CD4-positive, alpha-beta T cell treated with Interleukin-12 subunit alpha and Interleukin-12 subunit beta, for 1 hour (primary cell): ENCODE measurements at places on chromosomes 1 and 21.

- DNase-seq, result no peak
Measured at GRCh38 chr1:211822677-211823407, 7.7 kb downstream of the LPGAT1 start.

DNA sequence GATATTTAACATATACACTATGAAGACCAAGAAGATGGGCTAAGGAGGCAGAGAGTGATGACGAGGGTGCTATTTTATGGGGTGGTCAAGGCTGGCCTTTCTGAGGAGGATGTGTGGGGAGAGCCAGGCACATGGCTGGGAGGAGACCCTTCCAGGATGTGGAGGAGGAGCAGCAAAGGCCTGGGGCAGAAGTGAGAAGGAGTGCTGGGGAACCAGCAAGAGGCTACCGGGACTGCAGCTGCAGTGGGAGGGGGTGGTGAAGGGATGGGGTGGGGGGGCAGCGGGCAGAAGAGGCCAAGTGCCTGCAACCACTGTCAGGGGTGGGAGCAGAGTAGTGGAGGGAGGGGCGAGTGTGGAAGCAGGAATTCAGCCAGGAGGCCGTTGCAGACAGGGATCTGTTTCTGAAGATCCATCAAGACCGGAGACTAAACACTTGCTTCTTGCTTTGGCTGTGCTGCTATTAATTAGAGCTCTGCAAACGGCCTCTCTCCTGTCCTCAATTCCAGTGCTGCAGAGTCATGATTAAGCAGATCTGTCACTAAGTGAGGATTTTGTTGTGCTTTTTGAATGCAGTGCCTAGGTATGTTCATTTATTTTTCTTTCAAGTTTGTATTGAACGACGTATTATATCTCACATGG is 89.9 kb downstream of the IER5 start:
- no peak for DNase-seq

- DNase-seq, result no peak
Measured at GRCh38 chr1:197126691-197127090, 19.8 kb downstream of the ASPM start.

GRCh38 chr1:92458146-92458545 is 28.6 kb downstream of the GFI1 start:
- no peak for DNase-seq

- DNase-seq, result no peak
Measured at GRCh38 chr21:37982496-37983318, 66.5 kb upstream of the KCNJ6 start.

DNA sequence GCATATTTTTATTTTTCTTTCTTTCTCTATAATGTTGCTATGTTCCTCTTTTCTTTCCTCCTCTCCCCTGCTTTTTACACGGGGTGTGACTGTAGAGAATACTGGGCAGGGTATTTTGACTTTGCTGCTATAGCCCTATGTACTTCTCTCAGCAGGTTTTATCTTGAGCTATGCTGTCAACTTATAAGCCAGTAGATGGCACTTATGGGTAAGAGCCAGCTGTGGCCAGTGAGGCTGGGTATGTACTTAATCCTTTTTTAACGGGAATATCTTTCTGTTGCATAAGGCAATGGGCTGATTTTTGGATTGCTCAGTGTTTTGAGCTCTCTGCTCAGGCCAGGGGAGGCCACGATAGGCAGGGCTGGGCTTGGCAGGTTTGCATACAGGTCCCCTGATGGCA is 99.0 kb downstream of the KCNK2 start:
- DNase-seq, result no peak

DNA sequence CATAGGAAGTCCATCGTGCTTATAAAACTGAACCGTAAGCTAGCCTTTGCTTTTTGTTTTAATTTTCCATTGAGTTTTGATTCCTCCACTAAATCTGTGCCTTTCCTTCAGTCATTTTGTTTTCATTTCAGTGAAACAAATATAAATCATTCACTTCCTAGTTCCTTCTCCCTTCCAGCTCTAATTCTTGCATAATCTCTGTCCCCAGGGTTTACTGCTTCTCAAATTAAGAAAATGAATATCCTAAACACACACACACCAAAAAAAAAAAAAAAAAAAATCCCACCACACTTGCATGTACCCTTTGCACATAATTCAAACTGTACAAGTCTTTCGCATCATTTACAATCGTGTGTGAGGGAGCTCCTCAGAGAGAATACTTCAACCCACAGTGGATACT is 6.8 kb downstream of the KCNH1 start:
- DNase-seq, result no peak

DNA sequence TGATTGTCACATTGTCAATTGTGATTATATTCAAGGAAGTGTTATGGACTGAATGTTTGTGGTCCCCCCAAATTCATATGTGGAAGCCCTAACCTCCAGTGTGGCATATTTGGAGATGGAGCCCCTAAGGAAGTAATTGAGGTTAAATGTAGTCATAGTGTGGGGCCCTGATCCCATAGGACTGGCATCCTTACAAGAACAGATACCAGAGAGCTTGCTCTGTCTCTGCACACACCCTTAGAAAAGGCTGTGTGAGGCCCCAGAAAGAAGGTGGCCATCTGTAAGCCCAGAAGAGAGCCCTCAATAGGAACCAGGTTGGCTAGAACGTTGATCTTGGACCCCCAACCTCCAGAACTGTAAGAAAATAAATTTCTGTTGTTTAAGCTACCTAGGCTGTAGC is 28.1 kb downstream of the VANGL1 start:
- no peak for DNase-seq

GRCh38 chr1:11100149-11100493 is 452 bp upstream of the EXOSC10 start:
- DNase-seq, result no peak

DNA sequence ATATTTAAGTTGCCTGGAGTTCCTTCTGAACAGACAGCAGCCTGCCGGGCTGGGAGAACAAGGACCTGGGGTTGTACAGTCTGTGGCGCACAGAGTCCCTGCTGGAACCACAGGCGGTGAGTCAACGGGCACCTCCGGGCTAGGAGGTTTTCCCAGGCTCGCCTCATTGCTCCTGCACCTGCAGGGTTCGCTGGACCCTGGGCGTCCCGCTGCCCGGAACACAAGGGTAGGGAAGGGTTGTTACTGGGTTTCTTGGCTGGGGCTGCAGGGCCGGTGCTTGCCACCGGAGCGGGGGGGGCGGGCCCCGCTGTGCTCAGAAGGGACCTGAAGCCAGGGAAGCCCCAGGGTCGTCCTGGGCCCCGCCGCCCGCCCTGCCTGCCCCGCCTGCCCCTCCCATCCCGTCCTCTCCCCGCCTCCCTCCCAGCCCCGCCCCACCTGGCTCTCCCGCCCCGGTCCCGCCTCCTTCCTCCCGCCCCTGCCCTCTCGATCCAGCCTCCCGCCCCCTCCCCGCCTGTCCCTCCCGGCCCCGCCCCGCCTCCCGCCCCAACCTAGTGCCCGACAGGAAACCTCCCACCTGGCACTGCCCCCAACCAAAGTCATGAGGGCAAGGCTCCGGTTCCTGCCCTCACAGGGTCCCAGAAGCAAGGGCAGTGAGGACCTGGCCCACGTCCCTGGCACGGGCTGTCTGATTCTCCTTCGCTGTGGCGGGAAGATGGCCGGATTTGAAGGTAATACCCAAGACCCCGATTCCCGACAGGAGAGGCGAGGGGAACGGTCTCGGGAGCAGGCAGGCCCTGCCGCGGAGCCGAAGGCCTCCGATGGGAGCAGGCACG is 6.8 kb downstream of the JMJD4 start:
- peak; percentile 75 for DNase-seq

- DNase-seq, result no peak
Measured at GRCh38 chr1:199646761-199647160, 380.7 kb upstream of the NR5A2 start.

GRCh38 chr1:84365225-84366221 is 32.8 kb upstream of the DNASE2B start:
- DNase-seq, result peak; percentile 2

GRCh38 chr1:12035312-12035711 is 16.0 kb downstream of the MIIP start:
- DNase-seq, result no peak

DNA sequence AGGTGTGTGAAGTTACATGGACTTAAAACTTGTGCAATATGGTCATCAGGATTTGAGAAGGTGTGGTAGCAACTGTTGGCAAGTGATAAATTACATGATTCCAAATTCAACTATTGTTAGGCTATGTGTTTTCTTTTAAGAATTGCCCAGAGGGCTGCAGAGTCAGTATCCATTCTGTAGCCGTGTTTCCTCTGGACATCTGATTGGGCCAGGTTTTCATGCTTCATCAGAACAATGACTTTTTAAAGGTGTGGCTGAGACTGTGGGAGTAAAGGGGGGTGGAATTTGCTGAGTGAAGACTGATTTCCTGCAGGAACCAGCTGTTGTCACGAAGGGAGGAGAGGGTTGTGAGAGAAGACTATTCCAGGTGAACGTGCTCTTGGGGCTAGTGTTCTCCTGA is 1.7 kb upstream of the HRNR start:
- DNase-seq, result no peak

- no peak for DNase-seq
Measured at GRCh38 chr1:19547814-19548213, 62.5 kb upstream of the CAPZB start.

DNA sequence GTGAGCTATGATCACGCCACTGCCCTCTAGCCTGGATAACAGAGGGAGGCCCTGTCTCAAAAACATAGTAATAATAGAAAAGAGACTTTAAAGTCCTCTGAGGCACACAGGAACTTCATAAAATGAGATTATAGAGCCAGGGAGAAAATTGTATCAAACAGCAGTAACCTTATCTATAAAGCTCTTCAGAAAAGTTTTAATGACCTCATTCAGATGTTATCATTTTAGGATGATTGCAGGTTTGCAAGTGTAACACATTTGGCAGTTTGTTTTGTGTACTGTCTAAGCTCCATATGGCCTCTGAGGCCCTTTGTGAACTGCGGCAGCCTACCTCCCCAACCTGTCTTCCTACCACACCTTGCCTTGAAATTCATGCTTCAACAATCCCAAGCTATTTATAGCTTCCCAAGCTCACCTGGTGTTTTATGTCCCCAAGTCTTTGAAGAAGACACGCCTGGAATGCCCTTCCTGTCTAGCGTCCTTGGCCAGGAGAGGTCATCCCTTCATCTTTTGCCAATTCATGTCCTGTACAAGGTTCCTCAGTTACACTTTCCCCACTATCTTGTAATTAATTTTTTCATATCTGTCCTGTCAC is 8.5 kb upstream of the AKNAD1 start:
- no peak for DNase-seq
